Activated naive CD4-positive, alpha-beta T cell treated with anti-CD3 and anti-CD28 coated beads, Interleukin-2, amount 50 U/mL, for 16 hours (primary cell): ENCODE measurements at places on chromosomes 3 and 15.

- DNase-seq, result no peak
Observed at GRCh38 chr3:140128631-140129030, 193.6 kb downstream of the CLSTN2 start.

DNA sequence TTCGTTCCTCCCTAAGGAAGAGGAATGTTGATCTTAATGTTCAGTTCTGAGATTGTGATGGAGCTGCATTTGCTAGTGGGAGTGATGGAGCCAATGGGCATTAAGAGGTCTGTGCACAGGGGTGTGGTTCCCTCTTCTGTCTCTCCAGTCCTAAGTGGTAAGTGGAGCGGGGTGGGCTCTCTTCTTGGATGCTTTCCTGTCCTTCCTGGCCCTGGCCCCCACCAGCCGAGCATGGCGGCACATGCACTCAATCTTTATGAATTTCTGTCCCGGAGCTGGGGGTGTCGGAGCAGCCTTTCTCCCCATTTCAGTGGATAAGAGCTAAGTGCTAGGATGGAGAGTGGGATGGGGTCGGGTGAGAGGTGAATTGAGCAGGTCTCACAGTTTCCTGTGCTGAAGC is 37.6 kb upstream of the ADCY5 start:
- no peak for DNase-seq

- no peak for DNase-seq
Observed at GRCh38 chr3:174662653-174663052, 196.5 kb upstream of the NAALADL2 start.

GRCh38 chr3:126911162-126912026 is 71.5 kb upstream of the PLXNA1 start:
- DNase-seq, result no peak

DNA sequence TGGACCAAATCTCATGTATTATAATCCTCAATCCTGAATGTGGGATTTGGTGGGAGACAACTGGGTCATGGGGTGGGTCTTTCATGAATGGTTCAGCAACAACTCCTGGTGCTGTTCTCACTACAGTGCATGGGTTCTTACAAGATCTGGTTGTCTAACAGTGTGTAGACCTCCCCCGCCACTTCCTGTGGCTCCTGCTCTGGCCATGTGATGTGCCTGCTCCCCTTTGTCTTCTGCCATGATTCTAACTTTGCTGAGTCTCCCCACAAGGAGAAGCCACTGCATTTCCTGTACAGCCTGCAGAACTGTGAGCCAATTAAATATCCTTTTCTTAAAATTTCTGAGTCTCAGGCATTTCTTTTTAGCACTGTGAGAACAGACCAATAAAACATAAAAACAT is 557.5 kb downstream of the GOLGA6L6 start:
- no peak for DNase-seq

DNA sequence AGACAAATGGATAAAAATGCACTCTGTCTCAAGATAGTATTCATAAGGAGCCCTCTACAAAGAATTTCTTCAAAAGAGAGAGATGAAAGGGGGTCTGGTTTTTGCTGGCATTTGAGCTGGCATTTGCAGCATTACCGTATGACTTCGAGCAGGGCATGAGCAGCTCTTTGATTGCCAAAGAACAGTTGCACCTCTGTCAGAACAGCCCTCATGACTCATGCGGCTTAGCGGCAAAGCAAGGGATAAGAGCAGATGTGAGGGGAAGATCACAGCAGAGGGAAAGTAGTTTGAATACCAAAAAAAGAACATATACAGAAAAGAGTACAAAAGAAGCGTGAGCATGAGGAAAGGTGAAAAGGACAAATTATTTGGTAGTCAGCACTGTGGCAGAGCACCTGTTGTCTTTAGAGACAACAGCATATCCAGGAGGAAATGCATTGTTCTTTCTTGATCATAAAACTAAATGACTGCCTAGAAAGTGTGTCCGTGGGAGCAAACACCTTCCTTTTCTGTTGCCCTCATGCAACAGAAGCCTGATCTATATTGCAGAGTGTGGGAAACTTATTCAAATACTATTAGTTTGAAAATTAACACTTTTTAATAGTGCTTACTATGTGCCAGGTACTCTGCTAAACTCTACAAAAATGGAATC is 80.5 kb upstream of the SLC24A5 start:
- DNase-seq, result no peak

DNA sequence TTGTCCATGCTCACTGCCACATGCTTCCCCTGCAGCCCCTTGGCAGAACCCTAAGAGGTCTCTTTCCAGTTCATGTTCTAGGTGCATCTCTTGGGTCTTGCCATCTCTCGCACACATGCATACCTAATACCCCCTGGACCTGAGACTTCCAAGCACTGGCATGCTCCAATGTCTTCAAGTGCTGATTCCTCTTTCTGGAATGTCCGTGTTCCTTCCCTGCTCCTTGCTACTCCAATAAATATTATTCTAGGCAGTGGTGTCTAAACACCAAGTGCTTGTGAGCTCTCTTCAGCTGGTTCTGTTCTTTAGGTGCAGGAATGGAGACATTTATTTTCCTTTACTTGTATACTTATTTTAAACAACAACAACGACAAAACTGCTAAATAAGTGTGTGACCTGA is 370.1 kb downstream of the LPP start:
- DNase-seq, result no peak
